ENCODE measurements at places on chromosomes 13 and 19. TPM values are rescaled to one million over a fixed set of nuclear protein-coding genes. Genes with fewer than 3 reads are reported as not detected.

GRCh38 chr19:6811906-6812305 is 39.4 kb downstream of the VAV1 start:
- no peak for DNase-seq

- no peak for DNase-seq
Measured at GRCh38 chr19:6458695-6459261, 814 bp downstream of the SLC25A23 start.

KCTD4 gene
- total RNA-seq, result not detected

- DNase-seq, result no peak
Measured at GRCh38 chr13:78787190-78787589, 128.2 kb upstream of the OBI1 start.

DNA sequence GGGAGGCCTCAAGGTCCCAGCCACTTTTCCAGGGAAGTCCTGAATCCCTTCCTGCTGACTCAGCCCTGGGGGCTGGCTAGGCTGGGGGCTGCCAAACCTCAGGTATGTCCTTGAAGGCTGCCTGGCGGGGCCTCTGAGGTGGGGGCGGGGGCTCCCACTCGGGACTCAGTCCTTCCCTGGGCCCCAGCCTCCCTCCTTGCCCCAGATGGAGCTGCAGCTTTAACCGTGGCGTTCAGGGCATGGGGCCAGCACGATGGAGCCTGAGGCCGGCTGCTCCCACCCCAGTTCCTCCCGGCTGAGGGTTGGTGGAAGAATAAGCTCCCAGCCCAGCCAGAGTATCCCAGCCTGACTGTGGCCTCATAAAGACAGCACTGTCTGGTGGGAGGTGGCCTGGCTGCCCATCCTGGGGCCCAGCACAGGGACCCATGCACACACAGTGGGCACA is 12.4 kb downstream of the CILP2 start:
- no peak for DNase-seq

- peak; percentile 43 for DNase-seq
Measured at GRCh38 chr19:35205733-35206323, 22.7 kb downstream of the FAM187B start.

GRCh38 chr19:47697863-47698609 is 15.2 kb upstream of the EHD2 start:
- no peak for DNase-seq

DNA sequence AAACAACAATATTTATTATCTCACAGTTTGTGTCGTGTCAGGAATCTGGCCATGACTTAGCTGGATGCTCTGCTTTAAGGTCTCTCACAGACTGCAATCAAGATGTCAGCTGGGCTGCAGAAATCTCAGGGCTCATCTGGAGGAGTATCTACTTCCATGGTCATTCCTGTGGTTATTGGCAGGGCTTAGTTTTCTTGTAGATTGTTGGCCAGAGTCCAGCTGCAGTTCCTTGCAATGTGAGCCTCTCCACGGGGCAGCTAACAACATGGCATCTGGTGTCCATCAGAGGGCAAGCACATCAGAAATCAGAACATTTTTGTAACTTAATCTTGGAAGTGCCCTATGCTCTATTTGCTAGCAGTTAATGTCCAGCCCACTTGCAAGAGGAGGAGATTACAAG is 45.7 kb upstream of the TDRD3 start:
- DNase-seq, result no peak

DNA sequence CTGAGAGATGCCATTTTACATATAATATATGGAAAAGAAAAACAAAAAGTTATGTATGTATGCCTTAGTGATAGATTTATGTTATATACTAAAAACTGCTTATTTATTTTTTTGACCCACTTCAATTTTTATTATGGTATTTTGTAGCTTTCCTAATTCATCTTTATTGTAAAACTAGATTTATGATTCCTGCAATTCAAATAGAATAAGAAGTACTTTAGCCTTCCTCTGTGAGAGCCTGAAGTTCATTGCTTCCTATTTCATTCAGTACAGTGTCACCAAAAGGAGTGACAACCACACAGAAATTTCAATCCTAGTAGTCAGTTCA is 158.1 kb downstream of the RGCC start:
- no peak for DNase-seq

CLEC17A gene
- total RNA-seq, result not detected

DNA sequence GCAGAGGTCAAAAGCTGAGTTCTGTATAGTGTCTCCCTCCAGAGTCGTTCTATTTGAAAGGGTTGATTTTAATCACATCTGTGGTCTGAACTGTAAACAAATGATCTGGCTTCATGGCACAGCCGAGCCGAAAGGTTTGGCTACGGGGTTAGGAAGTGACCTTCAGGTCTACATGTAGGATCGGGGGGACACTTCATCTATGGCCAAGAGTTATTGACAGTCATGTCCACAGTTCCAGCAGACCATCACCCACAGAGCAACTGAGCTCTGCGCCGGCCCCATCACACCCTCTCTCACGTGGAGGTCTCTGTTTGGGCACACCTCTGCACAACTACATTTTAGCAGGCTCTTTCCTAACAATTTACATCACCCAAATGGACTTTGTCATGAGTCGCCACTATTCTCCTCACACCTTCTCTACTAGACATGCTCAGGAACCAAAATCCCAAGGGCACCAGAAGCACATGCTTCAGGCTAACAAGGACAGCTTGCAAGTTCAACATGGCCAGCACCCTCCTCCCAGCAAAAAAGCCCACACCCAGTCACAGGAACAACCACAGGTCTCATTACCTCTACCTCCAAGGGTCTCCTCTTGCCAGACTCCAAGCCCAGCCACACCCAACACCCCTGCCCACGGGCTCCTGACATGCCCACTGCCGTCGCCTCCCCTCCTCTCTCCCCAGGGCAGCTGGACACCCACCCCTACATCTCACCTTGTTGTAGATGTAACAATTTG is 36.1 kb upstream of the EPHX3 start:
- DNase-seq, result no peak

DNA sequence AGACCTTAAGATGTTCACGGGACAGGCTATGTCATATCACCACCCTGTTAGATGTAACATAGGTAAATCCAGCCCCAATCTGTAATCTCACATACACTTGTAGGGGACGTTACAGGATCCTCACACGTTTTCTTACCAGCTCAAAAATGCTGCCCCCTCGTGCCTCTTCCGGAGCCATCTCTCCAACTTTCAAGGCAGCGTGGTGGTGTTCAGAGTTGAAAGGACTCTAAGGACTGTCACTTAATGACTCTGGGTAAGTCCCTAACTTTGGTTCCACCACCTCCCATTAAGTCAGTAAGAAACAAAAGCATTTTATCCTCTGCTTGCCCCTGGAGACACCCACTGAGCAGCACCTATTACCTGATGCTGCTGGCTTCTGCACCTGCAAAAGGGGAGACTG is 4.4 kb downstream of the MED26 start:
- DNase-seq, result no peak

DNA sequence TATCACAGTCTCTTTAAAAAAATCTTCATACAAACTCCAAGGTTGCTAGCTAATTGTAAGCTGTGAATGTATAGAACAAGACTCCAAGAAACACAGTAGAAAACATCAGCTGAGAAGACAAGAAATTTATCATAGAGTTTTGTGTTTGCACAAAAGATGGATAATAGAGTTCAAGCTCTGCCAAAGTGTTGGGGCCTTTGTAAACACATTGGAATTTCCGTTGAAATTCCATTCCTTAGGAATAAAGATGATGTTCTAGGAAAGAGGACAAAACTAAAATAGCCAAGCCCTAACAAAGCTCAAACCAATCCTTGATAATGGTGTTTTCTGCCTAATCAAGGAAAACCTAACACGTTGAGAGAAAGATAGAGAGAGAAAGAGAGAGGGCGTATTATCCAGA is 20.6 kb downstream of the LRRC63 start:
- DNase-seq, result no peak

DNA sequence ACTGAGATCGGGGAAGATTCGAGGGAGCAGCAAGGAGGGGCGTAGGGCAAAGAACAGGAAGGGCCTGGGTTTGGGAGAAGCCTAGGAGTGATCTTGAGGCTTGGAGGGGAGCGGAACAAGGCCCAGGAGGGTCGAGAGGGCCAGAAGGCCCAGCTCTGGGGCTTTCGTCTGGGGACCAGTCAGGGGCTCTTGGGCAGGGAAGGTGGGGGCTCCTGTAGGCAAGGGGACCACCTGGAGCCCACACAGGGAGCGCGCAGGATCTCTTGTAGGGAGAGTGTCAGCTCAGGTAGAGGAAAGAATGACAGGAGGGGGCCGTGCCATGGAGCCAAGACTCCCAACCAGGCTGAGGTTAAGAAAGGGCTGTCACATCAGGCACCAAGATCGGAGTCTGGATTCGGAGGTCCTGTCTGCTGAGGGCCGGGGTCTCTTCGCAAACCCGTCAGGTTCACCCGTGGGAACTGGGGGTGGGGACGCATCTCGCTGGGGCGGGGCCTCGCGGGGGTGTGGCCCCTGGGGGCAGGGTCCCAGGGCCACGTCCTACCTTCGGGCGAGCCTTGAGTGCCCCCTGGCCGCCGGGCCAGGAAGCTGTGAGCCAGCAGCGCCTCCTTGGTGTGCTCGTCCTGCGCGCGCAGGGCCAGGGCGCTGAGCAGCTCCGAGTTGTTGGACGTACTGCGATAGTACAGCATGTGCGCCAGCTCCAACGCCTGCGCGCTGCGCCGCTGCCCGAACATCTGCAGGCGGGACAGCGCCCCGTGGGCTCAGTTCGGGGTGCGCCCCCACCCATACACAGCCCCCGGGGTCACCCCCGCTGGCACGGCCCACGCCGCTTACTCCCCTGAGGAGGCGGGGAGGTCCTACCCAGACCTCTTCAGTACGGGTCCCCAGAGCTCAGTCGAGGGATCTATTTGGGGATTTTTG is 8.4 kb downstream of the EMP3 start:
- no peak for DNase-seq
